HT1080 (cell line): ENCODE measurements at places on chromosomes 2 and 18.
A peak's percentile ranks its signal among the peaks of the same experiment; 100 is the strongest.

DNA sequence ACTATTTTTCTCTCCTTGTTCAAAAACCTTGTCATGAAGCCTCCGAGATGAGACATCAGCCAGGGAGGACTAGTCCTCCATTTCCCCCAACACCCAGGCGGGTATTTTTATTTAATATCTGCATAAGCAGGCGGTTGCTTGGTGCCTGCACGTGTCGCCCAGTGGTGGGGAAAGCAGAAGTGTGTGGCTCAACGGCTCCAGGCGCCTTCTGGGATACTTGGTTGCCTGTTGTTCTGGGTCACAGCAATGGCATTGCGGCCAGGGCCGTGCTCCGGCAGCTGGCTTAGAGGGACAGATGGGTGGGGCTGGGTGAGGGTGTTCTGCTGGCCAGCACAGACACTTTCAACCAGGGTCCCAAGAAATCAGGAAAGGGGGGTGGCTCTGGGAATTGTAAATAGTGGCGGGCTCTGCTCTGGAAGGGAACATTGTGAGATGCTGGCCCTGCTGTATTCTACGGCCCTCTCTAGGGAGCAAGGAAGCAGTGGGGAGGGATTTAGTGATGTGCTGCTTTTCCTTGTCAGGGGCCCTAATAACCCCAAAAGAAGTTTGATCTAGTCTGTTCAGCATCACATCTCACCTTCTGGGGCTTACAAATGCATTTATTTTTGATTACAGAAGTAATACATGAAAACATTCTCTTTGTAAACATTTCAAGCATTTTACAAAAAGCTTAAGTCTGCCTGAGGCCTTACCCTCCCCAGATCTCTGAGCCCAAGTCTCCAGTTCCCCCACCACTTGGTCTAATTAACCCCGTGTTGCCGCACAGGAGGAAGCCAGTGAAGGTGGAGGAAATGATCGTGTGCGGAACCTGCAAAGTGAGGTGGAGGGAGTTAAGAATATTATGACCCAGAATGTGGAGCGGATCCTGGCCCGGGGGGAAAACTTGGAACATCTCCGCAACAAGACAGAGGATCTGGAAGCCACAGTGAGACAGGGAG is 1.1 kb downstream of the VAMP8 start:
- DNase-seq = no peak

DNA sequence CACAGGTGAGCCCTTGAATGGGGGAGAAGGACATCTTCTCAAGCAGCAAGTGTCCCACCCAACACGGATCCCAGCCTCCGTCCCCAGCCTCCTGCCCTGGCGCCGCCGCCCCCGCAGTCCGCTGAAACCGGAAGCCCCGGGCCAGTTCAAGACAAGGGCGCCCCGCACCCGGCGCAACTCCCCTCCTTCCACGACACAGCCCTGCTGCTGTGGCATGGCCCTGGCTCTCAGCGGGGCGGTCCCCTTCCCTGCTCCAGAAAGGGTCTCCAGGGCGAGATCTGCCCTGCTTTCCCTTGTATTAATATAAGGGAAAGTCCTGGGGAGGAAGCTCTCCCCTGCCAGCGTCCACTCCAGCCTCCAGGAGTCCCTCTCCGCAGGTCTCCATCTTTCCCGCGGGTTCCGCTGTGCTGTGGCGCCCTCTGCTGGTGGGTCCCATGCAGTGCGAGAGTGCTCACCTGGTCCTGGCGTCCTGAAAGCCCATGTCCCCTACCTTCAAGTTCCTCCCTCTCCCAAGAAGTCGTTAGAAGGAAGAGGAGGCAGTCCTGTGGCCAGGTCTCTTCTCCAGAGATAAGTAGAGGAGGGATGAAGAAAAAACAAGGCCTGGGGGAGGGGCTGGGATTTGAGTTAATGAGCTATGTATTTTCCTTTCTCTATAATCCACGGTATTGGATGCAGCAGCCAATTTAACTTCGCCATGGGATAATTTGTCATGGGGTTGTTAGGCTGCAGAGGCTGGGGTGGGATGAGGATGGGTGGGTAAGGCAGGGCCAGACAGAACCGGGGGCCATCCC is 176.0 kb downstream of the SMAD2 start:
- peak; percentile 50 for DNase-seq

DNA sequence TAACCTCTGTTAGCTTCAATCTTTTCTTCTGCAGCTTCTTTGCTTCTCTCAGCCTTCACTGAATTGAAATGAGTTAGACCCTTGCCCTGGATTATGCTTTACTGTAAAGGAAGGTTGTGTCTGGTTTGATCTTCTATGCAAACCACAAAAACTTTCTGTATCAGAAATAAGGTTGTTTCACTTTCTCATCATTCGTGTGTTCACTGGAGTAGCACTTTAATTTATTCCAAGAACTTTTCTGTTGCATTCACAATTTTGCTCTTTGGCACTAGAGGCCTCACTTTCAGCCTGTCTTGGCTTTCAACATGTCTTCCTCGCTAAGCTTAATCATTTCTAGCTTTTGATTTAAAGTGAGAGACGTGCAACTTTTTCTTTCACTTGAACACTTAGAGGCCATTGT is 365.3 kb downstream of the TDRD15 start:
- DNase-seq = no peak

- no peak for DNase-seq
Measured at GRCh38 chr2:127058246-127058953, 48.6 kb downstream of the BIN1 start.
